ENCODE measurements at places on chromosomes 4 and X.

- no peak for DNase-seq
These were observed 582.3 kb downstream of the FSTL5 start for GRCh38 chr4:161581262-161582230.

DNA sequence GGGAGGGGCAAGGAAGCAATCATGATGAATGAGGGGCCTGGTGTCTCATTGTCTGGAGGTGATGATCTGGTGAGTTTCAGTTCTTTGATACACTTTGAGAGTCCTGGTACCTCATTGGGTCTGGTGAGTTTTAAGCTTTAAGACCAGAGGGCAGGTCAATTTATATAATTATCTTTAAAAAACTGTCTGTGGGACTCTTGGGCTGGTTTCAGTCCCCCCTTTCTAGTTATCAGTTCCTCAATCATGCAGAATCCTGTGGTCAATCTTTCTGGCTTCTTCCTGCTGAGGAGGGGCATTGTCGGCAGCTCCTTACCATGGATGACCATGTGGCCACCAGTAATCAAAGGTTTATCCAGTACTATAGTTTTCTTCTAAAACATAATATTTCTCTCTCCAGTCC is 789.1 kb downstream of the PCDH18 start:
- DNase-seq = no peak

DNA sequence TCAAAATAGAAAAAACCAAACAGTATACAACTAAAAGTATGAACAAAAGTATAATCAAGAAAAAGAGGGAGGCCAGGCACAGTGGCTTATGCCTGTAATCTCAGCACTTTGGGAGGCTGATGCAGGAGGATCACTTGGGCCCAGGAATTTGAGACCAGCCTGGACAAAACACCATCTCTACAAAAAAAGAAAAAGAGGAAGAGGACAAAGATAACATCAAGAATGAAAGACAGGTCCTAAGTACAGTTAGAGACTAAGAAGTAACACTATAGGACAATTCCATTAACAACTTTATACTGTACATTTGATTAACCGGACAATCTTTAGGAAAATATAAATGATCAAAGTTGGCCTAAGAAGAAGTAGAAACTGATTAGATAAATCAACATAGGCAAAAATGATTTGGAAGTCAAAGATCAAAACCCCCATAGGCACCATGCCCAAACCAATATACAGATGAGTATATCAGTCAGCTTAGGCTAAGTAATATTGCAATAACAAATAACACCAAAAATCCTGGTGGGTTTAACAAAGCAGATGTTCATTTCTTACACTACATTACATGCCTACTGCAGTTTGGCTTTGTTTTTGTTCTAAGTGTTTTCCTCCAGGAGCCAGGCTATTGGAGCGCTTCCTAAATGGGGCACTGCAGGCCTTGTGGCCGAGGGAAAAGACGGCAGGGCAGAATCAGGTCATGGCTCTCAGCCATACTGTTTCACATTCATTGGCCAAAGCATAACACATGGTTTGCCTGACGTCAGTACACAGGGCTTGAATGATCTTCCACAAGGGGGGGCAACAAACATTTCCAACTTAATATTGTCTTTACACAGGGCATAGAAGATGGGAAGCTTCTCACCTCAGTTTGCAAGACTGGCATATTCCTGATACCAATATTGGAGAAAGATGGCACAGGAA is 42.2 kb upstream of the HGFAC start:
- DNase-seq = no peak

DNA sequence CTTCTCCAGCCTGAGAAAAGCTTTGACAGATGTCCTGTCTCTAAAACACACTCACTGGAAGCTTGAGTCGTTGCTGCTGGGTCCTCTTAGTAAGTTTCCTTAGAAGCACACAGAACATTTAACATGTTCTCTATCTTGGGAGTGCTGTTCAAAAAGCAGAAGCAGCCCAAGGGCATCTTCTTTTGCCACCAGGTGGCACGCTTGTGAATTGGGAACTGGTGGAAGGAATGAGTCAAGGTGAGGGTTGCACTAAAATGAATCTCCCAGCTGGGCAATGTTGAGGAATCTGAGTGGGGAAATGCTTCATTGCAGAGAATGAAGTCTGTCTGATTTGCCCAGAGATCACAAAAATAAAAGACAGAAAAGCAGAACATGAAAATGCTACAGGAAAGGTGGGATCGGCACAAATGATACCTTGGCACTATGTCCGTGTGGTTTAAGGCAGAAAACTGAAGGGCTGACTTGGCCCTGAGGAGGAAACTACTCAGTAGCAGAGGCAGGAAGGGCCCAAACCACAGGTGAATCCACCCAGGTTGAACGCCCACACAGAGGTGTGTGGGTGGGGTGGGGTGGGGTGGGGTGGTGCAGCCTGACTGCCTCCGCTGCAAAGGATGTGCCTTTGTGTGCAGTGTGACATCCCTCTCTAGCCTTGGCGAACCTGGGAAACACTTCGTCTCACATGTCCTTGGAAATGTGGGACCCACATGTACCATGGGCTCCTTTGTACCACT is 26.0 kb downstream of the KIT start:
- peak; percentile 39 for DNase-seq

DNA sequence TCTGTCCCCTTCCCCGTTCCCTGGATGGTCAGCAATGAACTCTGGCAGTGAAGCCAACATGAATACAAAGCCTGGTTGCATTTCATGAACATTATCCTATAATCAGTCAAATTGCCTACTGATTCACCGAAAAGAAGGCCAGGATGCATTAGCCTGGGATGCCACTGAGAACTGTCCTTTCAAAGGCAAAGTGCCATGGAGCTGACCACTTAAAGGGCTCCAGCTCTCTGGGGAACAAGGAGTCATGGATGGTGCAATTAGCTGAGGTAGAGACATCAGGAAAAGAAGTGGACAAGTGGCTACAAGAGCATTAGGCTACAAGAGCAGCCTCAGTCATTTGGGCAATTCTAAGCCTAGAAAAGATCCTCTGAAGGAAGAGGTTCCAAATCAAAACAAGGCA is 69.0 kb downstream of the PARM1 start:
- no peak for DNase-seq

DNA sequence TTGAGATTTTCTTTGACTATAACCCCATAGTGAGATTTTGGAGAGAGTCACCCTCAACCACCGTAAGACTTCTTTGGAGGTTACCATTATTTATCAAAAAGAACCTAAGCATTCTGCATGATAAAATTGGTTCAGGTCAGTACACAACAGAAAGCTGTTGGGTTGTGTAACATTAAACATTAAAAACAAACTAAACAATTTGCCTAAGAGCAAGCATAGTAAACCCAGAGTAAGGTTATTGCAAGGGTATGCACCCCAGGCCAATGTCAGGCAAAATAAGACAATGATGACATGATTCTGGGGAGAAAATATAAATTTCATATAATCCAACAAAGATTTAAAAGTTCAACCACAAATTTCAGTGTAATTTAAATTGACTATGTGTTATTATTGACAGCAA is 472.4 kb downstream of the SH2D1A start:
- no peak for DNase-seq

- DNase-seq = no peak
These were observed 27.3 kb downstream of the C4orf46 start for GRCh38 chr4:158644356-158644755.

DNA sequence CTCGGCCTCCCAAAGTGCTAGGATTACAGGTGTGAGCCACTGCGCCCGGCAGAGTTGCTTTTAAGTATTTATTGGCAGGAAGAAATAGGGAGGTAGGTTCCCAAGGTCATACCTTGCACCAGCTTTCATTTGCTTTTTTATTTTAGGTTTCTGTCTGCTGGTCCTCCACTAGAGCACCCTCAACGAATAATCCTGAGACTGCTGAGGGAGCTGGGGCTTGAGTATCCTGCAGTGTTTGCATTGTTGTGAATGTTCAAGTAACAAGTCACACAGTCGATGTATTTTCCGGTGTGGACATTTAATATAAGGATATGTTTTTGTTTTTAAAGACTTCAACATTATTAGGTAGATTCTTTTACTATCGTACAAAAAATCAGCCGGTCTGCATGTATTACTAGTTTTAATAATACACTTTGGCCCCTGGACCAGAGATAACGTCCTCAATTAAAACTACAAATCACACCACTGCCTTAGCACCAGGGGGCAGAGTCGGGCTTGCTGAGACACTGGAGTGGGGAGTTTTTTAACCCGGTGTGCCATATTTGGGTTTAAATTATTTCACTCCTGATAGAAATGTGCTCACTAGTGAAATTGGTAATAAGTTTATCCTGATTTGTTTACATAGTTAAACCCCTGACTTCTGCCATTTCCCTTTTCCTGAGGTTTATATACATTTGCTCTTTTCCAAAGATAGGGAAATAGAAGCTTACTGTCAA is 11.6 kb downstream of the SMIM20 start:
- DNase-seq = peak; percentile 12

GRCh38 chrX:129939986-129940385 is 34.0 kb downstream of the UTP14A start:
- DNase-seq = no peak

- DNase-seq = no peak
These were observed 645.7 kb downstream of the TLL1 start for GRCh38 chr4:166518776-166519175.

GRCh38 chr4:102764901-102765300 is 4.1 kb upstream of the MANBA start:
- DNase-seq = no peak

GRCh38 chr4:10527438-10527837 is 70.2 kb upstream of the ZNF518B start:
- no peak for DNase-seq

DNA sequence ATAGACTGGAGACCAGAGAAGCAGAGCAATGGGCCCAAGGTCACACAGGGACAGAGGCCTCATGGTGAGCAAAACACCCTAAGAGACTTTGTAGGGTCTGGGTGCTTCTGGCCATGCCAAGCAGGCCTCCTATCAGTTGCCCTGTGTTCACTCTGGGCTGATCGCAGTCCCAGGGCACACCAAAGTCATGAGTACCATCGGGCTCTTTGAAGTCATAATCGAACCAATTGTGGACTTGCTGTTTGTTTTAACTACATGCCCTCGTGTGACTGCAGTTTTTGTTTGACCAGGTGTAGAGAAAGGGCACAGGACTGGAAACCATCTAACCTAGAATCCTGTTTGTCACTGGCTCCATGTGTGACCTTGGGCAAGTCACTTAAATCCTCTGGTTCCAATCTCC is 172.5 kb upstream of the CPEB2 start:
- DNase-seq = no peak

GRCh38 chr4:17230727-17231126 is 281.2 kb downstream of the QDPR start:
- DNase-seq = no peak

DNA sequence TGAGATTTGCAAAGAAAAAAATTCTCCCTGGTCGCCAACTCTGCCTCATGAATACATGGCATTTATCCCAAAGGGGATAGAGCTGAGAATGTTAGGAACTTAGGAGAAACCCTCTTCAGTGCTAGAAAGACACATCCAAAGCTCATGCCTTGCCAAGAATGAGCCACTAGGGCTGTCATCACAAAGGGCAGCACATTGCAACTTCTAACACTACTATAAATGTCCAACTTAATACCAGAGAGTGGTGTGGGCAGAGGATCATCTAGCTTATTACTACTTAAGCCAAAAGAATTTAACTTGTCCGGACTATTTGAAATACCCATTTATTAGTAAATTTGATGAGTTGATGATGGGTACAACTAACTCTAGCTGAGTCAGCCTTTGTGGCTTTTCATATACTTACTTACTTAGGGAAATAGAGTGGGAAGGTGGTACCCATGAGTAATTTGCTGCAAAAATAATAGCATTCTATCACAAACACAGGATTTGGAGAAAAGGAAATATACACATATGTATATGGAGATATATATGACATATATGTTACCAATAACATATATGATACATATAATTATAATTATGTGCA is 66.3 kb upstream of the GAB1 start:
- DNase-seq = no peak

- DNase-seq = peak; percentile 75
These were observed at the start of gene LDOC1 for GRCh38 chrX:141176586-141177451. LDOC1 (minus strand) TSS chrX:141177129; CDS start chrX:141177021, 108 bp downstream.

DNA sequence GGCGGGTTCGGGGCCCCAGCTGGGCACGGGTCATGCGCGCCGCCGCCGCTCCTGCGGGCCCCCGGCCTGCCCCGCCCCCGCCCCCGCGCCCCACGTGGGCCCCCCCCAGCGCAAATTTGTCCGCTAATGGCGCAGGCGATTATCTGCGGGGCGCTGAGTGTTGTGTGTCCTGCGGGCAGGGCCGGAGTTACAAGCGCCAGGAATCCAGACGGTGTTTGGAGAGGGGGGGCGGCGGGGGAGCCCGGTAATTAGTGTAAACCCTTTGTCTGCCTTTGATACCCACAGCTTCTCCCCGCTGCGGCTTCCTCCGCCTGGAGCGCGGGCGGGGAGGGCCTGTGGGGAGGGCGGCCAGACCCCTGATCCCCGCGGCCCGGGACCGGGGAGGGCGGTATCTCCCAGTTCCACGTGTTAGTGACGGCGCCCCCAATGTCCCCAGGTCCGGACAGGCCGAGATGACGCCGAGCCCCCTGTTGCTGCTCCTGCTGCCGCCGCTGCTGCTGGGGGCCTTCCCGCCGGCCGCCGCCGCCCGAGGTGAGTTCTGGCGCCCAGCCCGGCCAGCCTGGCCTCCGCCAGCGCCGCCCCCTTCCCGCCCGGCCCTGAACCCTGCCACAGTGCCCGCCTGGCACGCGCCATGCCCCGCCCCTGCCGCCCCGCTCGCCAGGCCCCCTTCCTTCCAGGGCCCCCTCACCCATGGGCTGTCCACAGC is 761 bp downstream of the FGFRL1 start:
- DNase-seq = peak; percentile 23

- DNase-seq = peak; percentile 25
These were observed 12.1 kb upstream of the CC2D2A start for GRCh38 chr4:15457406-15458201.

DNA sequence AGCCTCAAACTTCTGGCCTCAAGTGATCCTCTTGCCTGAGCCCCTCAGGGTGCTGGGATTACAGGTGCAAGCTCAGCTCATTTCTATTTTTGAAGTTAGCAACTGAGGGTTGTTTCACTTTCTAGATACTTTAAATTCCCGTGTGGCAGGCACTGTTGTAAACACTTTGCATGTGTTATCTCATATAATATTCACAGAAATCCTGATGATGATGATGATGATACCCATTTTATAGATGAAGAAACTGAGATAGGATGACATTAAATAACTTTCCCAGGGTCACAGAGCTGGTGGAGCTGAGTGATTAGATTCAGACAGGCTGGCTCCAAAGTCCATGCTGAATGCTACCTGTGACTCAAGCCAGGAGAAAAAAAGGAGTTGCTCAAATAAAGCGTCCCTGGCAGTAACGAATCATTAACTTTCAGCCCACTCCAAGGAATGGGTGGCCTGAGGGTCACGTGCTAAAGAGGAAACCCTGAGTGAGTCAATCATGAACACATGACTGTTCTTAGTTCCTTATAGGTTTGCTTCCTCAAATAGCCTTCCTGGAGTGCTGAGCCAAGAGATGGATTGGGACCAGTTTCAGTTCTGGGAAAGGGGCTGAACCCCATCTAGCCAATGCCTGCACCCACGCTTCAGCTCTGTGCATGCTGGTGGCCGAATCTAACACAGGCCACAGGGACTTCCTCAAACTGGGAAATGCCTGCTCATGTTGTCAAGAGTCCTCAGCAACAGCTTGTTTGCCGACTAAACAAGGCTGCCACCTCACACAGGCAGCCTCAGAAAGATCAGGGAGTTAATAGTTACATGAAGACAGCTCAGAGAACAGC is 52.8 kb downstream of the RBM47 start:
- peak; percentile 9 for DNase-seq

Measured in CD4-positive, alpha-beta T cell treated with Interleukin-15 for 4 hours (primary cell).